ENCODE measurements at places on chromosomes 6 and 20.

DNA sequence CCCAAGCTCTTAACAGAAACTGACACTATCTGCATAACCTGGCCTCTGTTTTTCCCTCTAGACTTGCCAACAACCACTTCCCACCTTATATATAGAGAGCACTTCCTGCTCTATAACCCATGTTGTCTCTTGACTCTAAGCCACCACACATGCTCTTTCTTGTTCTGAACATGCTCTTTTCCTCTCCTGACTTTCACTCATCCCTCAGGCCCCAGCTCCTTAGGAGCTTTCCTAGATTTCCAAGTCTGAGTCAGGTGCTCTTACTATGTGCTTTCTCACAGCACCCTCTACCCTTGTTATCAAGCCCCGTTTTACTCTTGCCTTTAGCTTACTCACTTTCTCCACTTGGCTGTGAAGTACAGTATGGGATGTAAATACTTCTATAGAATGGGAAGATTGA, 143.9 kb upstream of the EYA4 start:
- no peak for DNase-seq

GRCh38 chr20:34834459-34834893, 9.0 kb upstream of the NCOA6 start:
- DNase-seq, result no peak

DNA sequence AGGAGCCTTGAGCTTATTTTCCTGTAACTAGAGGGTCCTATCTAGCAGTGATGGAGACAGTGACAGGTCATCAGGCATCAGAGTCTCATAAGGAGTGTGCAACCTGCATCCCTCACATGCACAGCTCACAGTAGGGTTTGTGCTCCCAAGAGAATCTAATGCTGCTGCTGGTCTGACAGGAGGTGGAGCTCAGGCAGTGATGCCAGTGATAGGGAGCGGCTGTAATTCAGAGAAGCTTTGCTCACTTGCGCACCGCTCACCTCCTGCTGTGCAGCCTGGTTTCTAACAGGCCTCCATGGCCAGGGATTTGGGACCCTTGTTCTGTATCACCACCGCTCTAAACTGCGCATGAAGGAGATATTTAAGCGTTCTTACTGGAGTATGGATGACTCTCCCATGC, 5.3 kb downstream of the KIF25 start:
- no peak for DNase-seq

DNA sequence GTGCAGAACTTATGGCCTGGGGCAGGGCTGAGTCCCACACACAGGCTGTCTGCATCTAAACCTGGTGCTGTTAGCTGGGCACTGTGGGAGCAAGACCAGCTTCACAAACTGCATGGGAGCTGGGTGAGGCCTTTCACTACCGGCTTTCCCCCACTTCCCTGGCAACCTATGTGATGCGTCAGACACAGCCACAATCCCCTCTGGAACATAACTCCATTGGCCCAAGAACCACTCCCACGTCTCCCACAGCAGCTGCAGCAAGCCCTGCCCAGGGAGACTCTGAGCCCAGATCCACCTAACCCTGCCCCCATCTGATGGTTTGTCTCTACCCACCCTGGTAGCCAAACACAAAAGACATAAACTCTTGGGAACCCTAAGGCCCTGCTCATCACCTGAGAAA, 9.3 kb downstream of the WDR27 start:
- DNase-seq, result no peak

GRCh38 chr6:11770546-11771466, 7.8 kb downstream of the ADTRP start:
- peak; percentile 37 for DNase-seq

- no peak for DNase-seq
These were observed 32.0 kb upstream of the POPDC3 start for GRCh38 chr6:105211831-105212230.

DNA sequence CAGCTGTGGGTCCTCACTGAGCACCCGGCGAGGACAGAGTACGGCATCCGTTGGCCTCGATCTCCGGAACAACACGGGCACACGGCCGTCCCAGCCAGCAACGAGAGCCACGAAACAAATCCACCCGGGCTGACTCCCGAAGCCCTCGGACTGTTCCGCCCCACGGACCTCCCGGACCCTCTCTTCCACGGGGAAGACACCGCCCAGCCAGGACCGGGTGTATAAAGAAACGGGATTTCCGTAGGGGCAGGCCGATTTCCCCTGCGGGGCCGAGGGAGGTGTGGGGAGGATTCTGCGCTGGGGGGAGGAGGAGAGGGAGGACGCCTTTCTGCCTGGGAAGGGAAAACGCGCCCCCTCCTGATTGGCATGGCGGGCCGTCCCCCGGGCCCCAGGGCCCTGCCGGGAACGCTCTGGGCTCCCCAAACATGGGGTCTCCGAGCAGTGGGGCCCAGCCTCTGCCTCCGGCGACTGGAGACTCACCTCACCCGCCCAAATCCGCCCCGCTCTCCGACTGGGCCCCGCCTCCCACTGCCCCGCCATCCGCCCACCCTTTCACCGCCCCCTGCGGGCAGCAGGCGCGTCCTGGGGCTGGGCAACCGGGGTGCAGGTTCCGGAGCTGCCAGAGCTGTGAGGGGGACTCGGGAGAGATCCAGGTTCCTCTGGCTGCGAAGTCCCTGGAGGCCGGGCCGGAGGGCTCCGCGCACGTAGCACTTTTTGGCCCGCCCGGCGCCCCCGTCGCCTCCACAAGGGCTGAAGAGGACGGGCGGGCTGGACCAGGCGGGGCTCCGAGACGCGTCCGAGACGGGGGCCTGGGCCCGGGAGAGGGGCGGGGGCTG, 679 bp upstream of the PPDPF start:
- peak; percentile 60 for DNase-seq

- no peak for DNase-seq
These were observed 189.0 kb upstream of the FOXA2 start for GRCh38 chr20:22773344-22773743.

DNA sequence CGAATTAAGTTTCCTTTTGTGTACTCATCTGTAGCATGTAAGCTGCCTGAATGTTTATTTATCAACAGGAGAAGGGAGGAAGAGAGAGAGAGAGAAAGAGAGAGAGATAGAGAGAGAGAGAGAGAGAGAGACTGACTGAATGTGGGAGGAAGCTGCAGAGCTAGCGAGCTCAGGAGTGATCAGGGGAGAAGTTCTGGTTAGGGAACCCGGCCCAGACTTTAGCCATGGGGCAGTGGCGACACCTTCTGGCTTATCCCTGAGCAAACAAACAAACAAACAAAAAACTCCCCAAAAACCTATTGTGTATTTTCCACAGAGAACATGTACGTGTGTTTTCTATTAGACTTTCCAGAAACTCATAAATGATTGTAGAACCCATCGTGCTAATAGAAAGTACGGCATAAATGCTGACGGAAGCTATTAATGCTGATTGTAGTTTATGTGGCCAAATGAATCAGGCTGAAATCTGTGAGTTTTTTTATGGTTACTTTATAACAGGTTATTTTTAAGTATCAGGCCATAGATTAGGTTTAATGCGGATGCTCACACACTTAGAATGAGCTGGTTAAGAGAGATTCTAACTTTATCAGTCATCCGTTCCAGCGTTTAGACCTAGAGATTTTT, 92.8 kb downstream of the CLIC5 start:
- DNase-seq, result peak; percentile 57

GRCh38 chr6:147438758-147439528, 69.5 kb upstream of the SAMD5 start:
- DNase-seq, result no peak

DNA sequence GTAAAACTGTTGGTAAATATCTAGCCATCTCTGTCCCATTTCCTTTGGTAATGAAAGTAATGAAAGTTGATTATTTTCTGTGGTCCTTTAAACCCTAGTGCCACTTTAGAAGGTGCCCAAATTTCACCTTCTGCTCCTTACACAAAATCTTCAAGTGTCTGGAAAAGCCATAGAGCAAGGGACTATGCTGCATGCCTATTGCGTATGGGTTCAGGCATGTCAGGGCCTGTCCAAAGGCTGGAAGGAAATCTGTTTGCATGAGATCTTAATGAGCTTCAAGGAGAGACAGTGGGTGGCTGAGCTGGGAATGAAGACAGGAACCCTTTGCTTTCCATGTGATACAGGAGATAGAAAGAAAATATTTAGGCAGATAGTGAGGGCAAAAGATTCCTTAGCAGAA, 66.6 kb upstream of the CCN6 start:
- DNase-seq, result no peak

DNA sequence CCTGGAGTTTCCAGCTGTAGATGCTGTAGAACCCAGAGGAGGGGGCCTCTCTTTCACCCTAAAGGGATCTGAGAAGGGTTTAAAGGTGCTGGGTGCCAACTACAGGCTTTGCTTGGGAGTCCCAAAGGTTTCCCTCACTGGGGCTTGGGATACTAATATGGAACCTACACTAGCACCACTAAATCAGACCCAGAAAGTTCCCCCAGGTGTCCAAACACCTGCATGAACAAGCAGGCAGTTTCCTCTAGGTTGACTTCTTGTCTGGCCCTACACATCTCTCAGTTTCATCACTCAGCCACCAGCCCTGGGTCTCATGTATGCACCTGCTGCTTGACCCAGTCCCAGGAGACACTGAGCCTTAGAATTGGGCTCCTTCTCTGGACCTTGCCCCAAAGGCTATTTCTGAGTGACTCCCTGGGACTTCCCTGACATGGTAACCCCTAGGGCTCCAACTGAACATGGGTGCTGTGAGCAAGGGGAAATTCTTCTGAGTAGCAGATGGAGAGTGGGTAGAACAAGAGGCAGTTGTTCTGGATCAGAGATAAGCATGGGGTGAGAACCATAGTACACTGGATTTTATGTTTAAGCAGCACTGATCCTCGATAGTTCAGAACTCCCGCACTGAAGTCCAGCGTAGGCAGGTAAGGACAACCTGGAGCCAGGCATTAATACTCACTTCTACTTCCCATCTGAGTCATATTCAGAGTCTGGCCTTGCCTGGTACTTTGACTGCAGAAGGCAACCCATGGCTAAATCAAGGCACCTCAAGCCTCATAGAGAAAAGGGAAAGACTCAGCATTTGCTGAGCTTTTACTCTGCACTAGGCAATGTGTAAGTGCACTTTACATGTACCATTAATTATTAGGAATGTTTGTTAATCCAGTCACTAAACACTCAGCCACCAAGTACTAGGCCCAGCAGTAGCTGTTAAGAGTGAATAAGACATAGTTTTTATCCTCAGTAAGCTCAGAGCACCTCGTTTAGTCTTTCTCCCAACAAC, 16.8 kb downstream of the BCL2L1 start:
- DNase-seq, result no peak

DNA sequence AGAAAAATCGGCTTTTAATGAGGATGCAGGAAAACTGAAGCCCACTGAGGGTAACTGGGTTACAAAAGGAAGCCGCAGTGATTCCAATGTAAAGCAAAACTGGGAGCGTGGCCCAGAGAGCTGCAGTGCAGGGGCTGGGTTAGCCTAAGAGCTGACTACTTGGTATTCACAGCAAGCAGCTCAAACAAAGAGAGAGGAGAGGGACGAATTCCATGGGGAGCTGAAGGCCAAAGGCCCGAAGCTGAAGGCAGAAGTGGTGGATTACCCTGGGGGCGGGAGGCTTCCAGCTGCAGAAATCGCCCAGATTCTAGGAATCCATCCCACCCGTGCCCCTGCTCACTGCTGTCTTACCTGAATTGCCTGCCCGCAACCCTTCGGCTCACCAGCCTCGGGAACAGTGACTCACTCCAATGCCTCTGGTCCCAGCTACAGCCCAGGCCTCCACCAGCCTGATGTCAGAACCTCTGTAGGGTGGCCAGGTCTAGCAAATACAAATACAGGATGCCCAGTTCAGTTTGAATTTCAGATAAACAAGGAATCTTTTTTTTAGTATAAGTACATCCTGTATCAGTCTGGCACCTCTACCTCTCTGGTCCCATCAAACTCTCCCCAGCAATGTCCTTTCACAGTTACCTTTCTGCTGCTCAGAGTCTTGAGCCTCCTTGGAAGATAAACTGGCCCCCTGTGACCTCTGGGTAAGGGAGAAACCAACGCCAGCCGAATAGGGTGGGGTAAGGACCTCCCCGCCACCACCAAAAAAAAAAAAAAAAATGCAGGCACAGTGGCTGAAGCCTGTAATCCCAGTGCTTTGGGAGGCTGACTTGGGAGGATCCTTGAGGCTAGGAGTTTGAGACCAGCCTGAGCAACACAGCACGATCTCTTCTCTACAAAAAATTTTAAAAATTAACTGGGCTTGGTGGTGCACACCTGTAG, 14.6 kb upstream of the ZMYND8 start:
- no peak for DNase-seq

DNA sequence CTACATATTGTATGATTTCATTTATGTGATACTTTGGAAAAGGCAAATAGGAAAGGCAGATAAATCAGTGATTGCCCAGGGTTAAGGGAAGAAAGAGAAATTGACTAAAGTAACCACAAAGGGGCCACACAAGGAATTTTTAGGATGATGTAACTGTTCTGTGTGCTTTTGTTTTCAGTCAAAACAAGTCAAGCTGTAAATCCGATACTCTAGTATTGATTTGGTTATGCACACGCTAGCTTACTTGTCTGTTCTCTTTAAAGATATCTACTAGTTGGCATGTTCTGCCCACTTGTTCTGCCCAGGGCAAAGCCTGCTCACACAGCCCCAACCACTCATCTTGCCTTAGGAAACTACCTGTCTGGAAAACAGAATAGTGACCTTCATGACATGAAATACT, 6.4 kb downstream of the FBXL4 start:
- DNase-seq, result no peak

DNA sequence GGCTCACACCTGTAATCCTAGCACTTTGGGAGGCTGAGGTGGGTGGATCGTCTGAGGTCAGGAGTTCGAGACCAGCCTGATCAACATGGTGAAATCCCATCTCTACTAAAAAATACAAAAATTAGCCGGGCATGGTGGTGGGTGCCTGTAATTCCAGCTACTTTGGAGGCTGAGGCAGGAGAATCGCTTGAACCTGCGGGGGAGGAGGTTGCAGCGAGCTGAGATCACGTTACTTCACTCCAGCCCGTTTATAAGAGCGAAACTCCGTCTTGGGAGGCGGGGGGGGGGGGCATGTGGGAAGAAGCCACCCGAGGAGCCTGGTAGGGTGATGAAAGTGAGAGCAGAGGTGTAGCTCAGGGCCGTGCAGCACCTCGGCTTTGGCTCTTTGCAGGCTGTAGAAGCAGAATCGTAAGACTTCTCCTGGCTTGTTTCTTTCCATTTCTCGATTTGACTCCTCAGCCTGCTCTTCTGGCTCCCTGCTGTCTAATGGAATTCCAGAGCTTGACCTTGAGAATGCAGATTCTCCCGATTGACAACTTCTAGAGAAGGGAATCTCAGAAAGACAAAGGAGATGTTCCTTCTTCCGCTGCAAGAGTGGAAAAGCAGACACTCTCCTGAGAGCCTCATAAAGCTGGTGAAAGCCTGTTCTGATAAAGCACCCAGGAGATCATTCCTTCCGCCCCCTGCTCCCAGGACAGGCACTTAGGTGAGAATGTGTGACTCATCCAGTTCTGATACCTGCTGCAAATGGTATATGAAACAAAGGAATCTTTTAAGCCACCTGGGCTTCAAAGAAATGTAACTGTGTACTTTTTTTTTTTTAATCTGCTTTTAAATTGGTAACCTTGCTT, 26.0 kb upstream of the PPP1R16B start:
- no peak for DNase-seq

GRCh38 chr20:62887152-62887859, 25.7 kb upstream of the TCFL5 start:
- peak; percentile 34 for DNase-seq
